Epithelial cell of alveolus of lung (primary cell): ENCODE measurements at places on chromosomes 2 and 18. TPM values are rescaled to one million over a fixed set of nuclear protein-coding genes. Genes with fewer than 3 reads are reported as not detected.

CHAC2 gene
- 0.16 and 6.9 TPM in 2 replicates for total RNA-seq

PRSS56 gene
- total RNA-seq: 0.48 TPM in 1 of 2 replicates, not detected in the other

ABCB11 gene
- total RNA-seq: not detected in 2 replicates

DYNC2LI1 gene
- 10.1 and 25.0 TPM in 2 replicates for total RNA-seq

REL gene
- total RNA-seq: 6.6 and 7.5 TPM in 2 replicates

METTL4 gene
- total RNA-seq: 4.2 and 4.7 TPM in 2 replicates

NCK2 gene
- 37.8 and 39.9 TPM in 2 replicates for total RNA-seq

CAPN14 gene
- 0.08 TPM in 1 of 2 replicates, not detected in the other for total RNA-seq

DNAJB2 gene
- total RNA-seq: 12.0 and 32.1 TPM in 2 replicates

MROH2A gene
- total RNA-seq: not detected in 2 replicates

TDRD15 gene
- total RNA-seq: not detected in 2 replicates

ANTXR1 gene
- 35.7 and 98.2 TPM in 2 replicates for total RNA-seq

IL36B gene
- total RNA-seq: not detected in 2 replicates

ALPG gene
- total RNA-seq: not detected in 2 replicates

DTNB gene
- 2.8 and 4.2 TPM in 2 replicates for total RNA-seq

NHEJ1 gene
- 17.2 and 22.2 TPM in 2 replicates for total RNA-seq

AGPS gene
- 24.8 and 25.2 TPM in 2 replicates for total RNA-seq

HNMT gene
- total RNA-seq: 36.8 and 39.8 TPM in 2 replicates

GREB1 gene
- total RNA-seq: 0.13 and 1.4 TPM in 2 replicates

IL36A gene
- not detected in 2 replicates for total RNA-seq

RFTN2 gene
- 4.5 and 11.9 TPM in 2 replicates for total RNA-seq

NTSR2 gene
- total RNA-seq: not detected in 2 replicates

DHRS9 gene
- 0.24 and 0.65 TPM in 2 replicates for total RNA-seq

UNC50 gene
- total RNA-seq: 32.7 and 48.2 TPM in 2 replicates

KCNG3 gene
- 0.13 TPM in 1 of 2 replicates, not detected in the other for total RNA-seq

PLEKHH2 gene
- total RNA-seq: 5.2 and 32.3 TPM in 2 replicates

NEB gene
- 0.91 and 1.9 TPM in 2 replicates for total RNA-seq

LBH gene
- total RNA-seq: 31.1 and 39.8 TPM in 2 replicates

CFC1 gene
- not detected in 2 replicates for total RNA-seq

GKN2 gene
- total RNA-seq: not detected in 2 replicates

PLB1 gene
- total RNA-seq: 1.0 TPM in 1 of 2 replicates, not detected in the other

NR4A2 gene
- total RNA-seq: 1.0 and 57.6 TPM in 2 replicates

SULT6B1 gene
- not detected in 2 replicates for total RNA-seq
